CD4-positive, alpha-beta T cell treated with Interleukin-6 at 100 ng/mL for 8 hours (primary cell): ENCODE measurements at places on chromosomes 4 and X.

DNA sequence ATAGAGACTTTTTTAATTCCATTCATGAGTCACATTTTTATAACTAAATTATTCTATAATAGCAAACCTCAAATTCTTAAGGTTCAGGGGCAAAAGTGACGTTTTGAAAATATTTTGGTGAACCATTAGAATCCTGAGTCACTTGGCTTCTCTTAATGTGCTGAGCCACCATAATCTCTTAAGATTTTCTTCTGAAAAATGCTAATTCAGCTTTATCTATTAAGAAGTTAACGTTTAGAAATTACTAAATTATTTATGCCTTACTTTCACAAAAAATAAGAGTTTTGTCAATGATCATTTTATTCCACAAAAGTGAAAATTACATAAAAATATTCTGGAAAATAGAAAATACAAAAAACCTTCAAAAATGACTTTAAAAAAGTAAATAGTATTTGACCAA, 72.5 kb downstream of the GPM6A start:
- no peak for DNase-seq

- no peak for DNase-seq
These were observed 2.8 kb upstream of the RBM46 start for GRCh38 chr4:154778264-154778663.

- DNase-seq, result peak; percentile 19
These were observed 32.5 kb downstream of the HMGB2 start for GRCh38 chr4:173301518-173302201.

DNA sequence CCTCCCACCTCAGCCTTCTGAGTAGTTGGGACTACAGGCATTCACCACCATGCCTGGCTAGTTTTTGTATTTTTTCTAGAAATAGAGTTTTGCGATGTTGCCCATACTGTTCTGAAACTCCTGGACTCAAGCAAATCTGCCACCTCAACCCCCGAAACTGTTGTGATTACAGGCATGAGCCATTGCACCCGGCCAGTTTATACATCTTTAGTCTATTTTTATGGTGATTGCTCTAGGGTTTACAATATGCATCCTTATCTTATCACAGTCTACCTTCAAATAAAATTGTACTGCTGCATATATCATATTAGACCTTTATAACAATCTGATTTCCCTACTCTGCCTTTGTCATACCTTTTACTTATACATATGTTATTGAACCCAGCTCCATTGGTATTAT, 56.9 kb downstream of the SOWAHB start:
- no peak for DNase-seq

DNA sequence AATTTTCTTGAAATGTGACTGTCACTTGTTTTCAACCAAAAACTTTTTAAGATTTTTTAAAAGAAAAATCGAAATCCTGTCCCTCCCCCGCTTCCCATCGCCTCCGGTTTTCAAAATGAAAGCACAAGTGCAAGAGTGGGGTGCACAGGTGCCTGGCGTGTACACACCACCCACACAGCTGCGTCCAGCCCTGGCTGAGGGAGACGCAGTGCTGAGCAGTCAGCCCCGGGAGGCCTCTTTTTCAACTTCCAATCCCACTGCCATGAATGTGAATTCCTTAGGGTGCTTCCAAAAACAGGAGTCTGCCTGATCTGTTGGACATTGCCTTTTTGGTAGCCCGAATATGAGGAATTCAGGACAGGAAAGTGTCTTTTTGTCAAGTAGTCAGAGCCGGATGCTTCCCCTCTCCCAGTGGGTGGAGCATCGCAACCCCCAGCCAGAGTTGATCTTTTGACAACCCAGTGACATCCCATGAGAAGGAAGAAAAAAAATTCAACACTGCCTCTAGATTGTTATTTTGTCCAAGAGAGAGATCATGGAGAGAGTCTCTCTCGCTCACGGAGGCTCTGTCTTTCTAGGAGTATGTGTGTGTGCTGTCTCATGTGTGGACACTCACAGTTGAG, 8.9 kb downstream of the PRRG3 start:
- DNase-seq, result no peak

GRCh38 chr4:142719854-142720541, 126.1 kb downstream of the INPP4B start:
- DNase-seq, result peak; percentile 43

- DNase-seq, result no peak
These were observed 16.2 kb downstream of the RBM47 start for GRCh38 chr4:40613456-40613855.
